ENCODE measurements at places on chromosomes 2 and 18. TPM values are rescaled to one million over a fixed set of nuclear protein-coding genes. Genes with fewer than 3 reads are reported as not detected.

Gene SMARCAL1
- total RNA-seq: 31.4 TPM

Gene CCDC148
- 6.6 TPM for total RNA-seq

DNA sequence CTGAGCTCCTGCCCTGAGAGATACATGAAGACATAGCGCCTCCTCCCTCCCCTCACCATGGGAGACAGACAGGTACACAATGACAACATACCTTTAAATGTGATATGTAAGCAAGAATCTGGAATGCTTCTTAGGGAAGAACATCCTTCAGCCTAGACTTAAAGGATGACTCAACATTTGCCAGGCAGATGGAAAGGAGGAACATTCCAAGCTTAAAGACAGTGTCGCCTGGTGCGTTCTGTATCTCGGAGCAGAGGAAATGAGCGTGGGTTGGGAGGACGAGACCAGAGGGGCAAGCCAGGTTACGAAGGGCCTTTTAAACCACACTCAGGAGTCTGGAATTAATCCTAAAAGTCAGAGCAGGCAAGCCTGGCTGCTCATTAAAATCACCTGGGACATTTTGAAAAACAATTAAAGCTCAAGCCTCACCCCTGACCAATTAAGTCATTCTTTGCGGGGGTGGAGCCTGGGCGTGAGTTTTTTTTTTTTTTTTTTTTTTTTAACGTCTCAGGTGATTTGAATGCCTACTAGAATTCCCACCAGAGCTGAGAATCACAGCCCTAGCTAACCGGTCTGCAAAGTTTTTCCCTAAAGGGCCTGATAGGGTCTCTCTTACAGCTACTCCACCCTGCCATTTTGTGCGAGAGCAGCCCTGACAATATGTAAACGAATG is 131.2 kb upstream of the SEC11C start:
- no peak for DNase-seq

DNA sequence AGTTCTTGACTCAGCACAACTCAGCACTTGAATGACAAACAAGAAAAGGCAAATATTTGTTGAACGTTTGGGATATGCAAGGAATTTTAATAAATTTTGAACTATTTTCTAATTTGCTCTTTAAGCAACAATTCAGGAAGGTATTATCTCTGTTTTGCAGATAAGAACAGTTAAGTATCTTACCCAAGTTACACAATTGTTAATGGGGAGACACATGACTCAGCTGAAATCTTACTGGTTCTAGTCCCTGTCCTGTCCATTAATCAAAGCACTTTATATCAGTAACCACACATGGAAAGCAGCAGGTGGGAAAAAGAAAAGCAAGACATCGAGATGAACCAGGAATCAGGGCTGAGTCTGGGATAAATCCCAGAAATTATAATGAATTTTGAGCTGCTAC is 493.9 kb upstream of the PIK3C3 start:
- DNase-seq: no peak

DNA sequence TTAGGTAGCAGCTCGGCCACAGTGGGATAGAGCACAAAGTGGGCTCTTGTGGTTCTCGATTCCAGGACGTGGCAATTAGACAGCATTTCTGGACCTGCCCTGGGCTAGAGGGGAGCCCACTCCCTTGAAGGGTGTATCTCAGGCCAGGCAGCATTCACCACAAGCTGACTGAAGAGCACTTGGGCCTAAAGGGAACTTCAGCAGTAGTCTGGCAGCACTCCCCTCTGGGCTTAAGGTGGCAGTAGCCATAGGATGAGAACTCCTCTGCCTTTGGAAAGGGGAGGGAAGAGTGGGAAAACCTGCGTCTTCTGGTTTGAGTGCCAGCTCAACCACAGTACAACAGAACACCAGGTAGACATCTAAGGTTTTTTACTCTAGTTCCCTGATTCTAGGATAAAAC is 28.1 kb upstream of the EML6 start:
- DNase-seq: peak; percentile 30
